CD4-positive, alpha-beta T cell treated with Interleukin-6 for 4 hours (primary cell): ENCODE measurements at places on chromosomes 16 and 17.

DNA sequence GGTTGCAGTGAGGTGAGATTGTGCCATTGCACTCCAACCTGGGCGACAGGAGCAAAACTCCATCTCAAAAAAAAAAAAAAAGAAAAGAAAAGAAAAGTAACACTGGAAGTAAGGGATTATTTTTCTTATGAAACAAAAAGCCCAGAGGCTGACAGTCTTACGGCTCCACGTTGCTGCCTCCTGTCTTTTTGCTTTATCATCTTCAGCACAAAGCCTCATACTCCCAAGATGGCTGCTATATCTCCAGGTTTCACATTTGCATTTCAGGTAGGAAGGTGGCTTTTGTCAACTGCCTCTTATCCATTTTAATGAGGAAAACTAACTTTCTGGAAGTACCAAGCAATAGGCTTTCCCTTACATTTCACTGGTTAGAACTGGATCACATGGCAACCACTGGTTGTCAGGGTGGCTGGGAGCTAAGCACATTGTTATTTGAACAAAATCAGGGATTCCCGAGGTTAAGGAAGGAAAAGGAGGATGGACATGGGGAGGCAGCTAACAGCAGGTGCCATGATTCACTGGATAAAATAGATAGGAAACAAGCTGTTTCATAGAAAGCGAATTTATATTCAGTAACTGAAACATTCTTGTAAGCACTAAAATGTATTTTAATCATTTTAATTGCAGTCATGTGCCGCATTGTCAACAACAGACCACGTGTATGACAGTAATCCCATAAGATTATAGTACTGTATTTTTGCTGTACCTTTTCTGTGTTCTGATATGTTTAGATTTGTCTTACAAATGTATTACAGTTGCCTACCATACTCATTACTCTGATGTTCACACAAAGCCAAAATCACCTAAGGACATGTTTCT lies 58.6 kb downstream of the KSR1 start:
- no peak for DNase-seq

DNA sequence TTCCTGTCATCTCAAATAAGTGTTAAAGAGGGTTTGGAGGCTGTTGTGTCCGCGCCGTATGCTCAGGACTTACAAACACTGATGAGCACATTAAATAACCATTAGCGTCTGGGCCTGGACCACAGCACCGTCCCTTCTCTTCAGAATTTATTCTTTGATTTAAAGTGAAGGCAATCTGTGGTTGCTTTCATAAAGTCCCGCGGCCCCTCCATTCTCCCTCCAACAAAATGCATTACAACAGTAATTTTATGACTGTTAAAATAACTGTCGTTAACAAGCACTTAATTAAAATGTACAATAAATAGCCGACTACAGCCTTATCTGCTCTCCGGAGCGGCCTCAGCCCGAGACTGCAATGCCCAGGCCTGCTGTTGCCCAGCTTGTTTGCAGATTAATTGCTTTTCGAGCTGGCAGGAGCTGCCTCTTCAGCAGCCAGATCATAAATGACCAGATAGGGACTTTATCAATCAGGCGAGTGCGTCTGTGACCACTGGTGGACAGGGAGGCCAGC lies 30.6 kb upstream of the IRX3 start:
- no peak for DNase-seq

GRCh38 chr16:71498031-71498430 lies 8.9 kb upstream of the ZNF19 start:
- no peak for DNase-seq

GRCh38 chr17:77811521-77811920 lies 147.0 kb upstream of the TNRC6C start:
- DNase-seq, result no peak

GRCh38 chr17:48643697-48644012 lies 17.5 kb upstream of the HOXB9 start:
- DNase-seq, result no peak

DNA sequence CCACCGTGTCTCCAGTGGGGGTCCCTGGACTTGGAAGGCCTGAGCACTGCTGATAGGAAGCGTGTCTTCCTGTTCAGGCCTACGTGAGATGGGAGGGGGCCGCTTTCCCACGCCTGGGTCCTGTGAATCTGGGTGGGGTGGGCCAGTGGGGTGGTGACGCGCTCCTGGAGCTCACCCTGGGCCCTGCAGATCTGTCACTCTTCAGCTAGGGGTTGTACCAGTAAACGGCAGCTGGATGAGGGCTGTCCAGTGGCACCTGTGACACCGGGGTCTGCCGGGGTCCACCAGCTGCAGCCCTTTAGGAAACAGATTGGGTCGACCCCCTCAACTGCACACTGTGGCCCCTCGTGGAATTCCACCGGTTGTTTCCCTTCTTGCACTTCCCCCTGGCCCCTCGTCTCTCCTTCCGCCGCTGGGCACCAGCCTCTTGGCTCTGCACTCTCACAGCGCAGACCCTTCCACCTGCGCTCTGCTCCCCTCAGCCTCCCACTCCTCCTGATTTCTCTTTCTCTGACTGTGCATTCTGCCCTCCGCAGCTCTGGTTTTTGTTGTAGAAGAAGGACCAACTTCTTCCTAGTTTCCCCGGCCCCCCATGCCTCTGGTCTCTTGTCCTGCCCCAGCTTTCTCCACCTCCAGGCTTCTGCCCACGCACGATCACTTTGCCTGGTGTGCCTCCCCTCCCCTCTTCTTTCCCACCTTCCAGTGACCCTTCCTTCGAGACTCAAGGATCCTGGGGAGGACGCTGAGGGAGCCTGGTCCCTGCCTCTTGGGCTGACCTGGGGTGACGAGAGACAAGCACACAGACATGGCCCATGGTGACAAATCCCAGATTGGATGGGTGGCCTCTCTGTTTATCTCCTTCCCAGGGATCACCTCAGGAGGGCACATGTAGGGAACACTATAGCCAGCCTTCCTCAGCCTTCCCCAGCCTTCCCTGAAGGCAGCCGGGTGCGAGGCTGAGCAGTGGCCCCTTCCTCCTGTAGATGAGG lies 4.8 kb downstream of the MRC2 start:
- no peak for DNase-seq

DNA sequence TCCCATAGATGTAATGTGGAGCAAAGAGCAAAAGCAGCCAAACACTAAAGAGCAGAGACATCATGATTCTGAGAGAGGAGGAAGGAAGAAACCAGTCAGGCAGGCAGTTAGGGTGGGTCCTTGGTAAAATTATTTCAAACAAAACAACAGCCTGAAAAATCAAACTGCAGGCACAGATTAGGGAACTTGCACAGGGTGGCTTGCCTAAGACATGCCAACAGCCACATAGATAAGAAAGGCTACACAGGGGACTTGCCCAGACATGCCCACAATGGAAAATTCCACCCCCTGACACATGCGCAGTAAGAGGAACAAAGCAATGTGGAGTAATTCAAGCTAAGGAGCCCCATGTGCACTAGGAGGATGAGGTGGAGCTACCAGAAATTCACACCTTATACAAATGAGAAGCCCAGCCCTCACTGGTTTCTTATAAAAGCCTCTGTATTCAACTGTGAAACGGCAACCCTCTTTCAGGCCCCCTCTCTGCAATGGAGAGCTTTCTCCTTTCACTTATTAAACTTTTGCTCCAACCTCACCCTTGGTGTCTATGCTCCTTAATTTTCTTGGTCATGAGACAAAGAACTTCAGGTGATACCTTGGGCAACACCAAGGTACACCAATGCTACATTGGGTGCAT lies 7.3 kb upstream of the GAS7 start:
- DNase-seq, result no peak

DNA sequence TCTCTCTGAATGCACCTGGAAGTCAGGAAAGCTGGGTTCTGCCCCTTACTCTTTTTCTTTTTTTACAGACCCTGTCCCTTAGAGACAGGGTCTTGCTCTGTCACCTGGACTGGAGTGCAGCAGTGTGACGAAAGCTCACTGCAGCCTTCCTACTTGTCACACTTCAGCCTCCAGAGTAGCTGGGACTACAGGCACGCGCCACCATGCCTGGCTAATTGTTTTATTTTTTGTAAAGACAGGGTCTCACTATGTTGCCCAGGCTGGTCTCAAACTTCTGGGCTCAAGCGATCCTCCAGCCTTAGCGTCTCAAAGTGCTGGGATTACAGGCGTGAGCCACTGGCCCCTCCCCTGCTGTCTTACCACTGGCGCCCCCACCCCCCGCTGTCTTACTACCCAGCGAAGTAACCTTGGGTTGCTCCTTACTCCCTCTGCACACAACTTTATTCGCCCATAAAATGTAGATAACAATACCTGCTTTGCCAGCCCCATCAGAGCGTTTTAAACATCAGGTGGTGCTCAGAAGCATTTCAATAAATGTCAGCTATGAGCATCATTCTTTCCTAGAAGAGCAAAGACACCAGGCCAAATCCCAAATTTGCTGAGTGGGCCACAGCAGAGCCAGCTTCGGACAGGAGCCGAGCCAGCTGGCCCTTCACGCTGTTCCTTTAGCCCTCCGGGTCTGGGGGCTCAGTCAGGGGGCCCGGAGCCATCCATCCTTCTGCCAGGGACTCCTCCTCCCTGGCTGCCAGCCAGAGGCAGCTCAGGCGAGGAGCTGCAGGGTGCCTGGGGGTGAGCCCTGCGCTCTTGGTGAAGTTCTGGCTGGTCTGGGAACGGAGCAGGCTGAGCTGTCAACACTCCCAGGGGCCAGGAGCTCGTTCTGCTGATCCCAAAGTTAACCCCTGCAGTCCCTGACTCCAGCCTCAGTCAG lies 24.4 kb downstream of the SRL start:
- DNase-seq, result no peak

DNA sequence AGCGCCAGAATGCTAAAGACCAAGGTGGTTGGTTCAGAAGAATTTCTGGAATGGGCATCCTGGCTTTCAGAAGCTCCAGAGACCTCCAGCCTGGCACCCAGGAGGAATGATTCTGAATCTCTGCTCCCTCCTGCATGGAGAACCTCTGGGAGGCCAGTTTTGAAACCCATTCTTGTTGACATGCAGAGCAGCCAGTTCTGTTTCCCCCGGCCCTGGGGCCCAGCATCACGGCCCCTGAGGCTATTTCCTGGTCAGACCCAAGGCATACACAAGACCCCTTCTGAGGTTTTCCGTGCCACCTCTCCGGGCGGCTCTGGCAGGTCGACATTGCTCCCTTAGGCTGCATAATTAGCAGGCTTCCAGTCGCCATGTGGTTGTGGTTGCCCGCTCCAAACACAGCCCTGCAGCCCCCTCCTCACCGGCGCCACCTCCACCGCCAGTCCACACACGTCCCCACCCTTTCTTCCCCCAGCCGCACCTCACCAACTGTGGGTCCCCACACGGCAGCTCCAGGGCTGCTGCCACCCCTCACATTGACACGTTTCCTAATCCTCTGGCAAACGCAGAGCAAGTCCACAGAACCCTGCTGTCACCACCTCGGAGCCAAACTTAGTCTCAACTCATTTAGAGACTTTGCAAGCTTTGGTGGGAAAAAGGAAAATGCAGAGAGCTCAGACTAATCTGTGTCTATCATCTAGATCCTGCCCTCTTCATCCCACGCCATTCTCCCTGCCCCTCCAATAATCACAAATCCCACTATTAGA lies 367.1 kb downstream of the SOX9 start:
- no peak for DNase-seq

DNA sequence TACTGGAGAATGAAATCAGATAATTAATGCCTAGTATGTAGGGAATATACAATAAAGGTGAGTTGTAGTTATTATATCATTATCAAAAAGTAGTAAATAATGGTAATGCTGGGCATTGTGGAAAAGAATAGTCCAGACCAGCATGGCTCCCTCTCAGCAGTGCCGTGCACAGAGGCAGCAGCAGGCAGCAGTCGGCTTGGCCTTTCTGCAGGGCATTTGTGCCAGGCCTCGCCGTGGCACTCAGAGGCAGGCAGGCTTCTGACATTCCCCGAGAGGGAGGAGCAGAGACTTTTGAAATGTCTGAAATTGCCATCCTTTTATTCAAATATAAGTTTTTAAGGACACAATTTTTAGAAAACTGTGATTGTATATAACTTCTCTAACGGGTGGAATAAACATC lies 15.0 kb downstream of the KIAA0513 start:
- DNase-seq, result no peak
